ENCODE measurements at places on chromosomes 7 and 10. TPM values are rescaled to one million over a fixed set of nuclear protein-coding genes. Genes with fewer than 3 reads are reported as not detected.

DNA sequence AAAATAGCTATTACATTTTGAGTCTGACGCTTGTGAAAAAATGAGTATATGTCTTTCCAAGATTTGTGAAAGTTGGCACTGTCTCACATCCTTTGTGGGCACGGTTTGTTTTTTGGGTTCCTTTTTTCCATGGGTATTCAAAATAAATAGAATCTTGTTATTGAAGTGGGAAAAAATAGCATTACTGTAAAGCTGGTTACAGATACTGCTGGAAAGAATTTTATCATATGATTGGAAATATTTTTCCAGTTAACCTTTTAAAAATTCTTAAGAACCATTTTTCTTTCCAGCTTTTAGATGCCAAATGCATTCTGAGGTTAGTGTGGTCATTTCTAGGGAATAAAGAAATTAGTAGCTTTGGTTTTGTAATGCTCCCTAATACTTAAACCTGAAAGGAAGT, 11.4 kb downstream of the NET1 start:
- no peak for DNase-seq

DNA sequence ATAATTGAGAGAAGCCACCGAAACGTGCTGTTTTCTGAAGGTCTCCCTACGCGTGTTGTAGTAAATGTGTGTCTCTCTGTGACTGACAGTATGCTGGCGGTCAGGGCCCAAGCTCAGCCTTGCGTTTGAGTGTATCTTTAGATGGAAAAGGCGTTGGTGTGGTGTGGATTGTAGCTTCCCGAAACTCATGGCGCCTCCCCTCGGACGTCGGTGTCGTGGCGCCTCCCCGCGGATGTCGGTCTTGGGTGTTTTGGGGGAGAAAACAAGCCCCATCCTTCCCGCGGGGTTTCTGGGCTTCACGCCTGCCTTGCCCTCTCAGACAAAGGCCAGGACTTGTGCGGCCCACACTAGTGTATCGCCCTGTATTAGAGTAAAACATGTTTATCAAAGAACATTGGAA, 12.8 kb downstream of the SUN1 start:
- DNase-seq, result peak; percentile 47

DNA sequence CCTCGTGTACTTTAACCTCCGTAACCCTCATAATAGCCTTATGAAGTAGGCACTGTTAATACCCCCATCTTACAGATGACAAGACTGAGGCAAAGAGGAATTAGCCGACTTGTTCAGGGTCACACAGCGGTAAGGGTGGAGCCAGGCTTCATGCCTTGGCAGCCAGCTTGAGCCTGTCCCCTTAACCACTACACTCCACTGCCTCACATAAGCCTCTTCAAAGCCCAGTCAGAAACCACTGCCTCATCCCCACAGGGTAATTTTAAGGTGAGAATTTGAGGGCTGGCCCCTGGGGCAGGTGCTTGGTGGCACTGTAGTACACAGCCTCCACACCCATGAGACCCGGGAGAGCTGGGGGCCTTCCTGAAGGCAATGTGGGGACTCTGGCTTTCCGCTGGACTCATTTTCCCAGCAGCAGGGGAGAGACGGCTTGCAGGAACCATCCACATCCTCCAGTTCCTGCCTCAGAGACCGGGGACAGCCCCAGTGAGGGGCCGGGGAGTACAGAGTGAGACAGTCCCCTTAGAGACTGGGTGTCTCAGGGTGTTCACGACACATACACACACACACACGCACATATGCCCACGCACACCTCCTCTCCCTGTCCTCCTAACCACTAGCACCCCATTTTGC, 7.6 kb upstream of the C10orf105 start:
- no peak for DNase-seq

The BCAP29 gene
- total RNA-seq, result 52.2 TPM

DNA sequence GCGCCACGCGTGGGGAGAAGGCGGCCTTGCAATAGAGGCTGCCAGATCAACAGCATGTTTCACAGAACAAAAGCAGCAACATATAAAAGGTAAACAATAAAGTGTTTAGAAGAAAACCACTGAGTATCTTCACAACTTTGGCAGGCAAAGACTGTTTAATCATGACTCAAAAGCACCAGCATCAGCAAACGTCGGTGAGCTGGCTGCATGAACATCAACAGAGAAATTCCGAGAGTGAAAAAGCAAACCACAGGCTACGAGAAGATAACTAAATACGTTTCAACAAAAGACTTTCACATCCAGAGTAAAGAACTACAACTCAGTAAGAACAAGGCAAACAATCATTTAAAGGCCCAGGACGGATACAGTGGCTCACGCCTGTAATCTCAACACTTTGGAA, 172.0 kb downstream of the MAD1L1 start:
- peak; percentile 93 for DNase-seq

DNA sequence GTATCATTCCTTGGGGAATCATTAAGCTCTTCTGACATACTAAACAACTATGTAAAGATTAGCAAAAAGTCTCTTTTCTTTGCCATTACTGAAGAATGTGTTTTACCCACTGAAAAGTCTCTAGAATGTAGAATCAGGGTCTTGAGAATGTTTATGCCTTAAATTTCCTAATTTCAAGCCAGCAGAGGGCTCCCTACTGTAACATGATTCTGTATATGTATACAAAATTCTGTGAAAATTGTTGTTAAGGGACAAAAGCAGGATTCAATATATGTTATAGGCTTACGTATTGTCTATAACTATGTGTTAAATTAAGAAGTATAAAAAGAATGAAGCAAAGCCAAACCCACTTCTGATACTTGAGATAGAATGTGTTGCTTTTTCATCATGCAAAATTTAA, 296.9 kb upstream of the DGKB start:
- DNase-seq, result no peak
